Activated B cell treated with CpG ODN at 0.5 μM for 24 hours (primary cell): ENCODE measurements at places on chromosomes 13 and 19.
A peak's percentile ranks its signal among the peaks of the same experiment; 100 is the strongest.

- H3K36me3 ChIP-seq: no peaks in the 10 kb centered on the region
- DNase-seq: no peak
- H3K27ac ChIP-seq: no peak overlapping the region
- H3K27me3 ChIP-seq: peaks cover 9% of the 10 kb centered on the region
- no peak overlapping the region for H3K4me3 ChIP-seq
These were observed 10.6 kb upstream of the TLE2 start for GRCh38 chr19:3039641-3040077.

GRCh38 chr13:48536621-48537250 lies 3.9 kb upstream of the RCBTB2 start:
- DNase-seq: no peak
- no peak overlapping the region for H3K27ac ChIP-seq
- peaks cover 33% of the 10 kb centered on the region for H3K27me3 ChIP-seq

- no peaks in the 10 kb centered on the region for H3K27me3 ChIP-seq
- no peak overlapping the region for H3K27ac ChIP-seq
- H3K4me1 ChIP-seq: peaks cover 3% of the 10 kb centered on the region
- no peak for DNase-seq
These were observed 45.3 kb downstream of the CERS4 start for GRCh38 chr19:8254286-8255001.

- H3K4me1 ChIP-seq: peaks cover 23% of the 10 kb centered on the region
- H3K36me3 ChIP-seq: peaks cover 21% of the 10 kb centered on the region
- no peak overlapping the region for H3K4me3 ChIP-seq
- H3K27me3 ChIP-seq: no peaks in the 10 kb centered on the region
These were observed 138.0 kb downstream of the MIPEP start for GRCh38 chr13:23751195-23751594.

- no peak for DNase-seq
- no peak overlapping the region for H3K27ac ChIP-seq
- H3K36me3 ChIP-seq: no peaks in the 10 kb centered on the region
- peaks cover 60% of the 10 kb centered on the region for H3K27me3 ChIP-seq
These were observed 2.6 kb upstream of the GSX1 start for GRCh38 chr13:27789495-27790303.

DNA sequence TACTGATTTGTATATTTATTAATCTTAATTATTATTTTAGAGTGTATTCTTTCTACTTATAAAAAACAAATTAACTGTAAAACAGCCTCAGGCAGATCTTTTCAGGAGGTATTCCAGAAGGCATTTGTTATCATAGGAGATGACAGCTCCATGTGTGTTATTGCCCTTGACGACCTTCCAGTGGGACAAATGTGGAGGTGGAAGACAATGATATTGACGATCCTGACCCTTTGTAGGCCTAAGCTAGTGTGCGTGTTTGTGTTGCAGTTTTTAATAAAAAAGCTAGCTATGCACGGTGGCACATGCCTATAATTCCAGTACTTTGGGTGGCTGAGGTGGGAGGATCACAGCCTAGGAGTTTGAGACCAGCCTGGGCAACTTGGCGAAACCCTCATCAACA lies 46.7 kb downstream of the NDFIP2 start:
- no peak for DNase-seq
- H3K4me1 ChIP-seq: no peaks in the 10 kb centered on the region
- no peak overlapping the region for H3K4me3 ChIP-seq
- H3K36me3 ChIP-seq: no peaks in the 10 kb centered on the region

- H3K27me3 ChIP-seq: no peaks in the 10 kb centered on the region
- no peak within 1 kb of the TSS for H3K27ac ChIP-seq
- peaks cover 27% of the 10 kb centered on the region for H3K36me3 ChIP-seq
- H3K4me1 ChIP-seq: peaks cover 20% of the 10 kb centered on the region
- no peak within 1 kb of the TSS for H3K4me3 ChIP-seq
- no peak for DNase-seq
These were observed at the start of gene KCTD4 for GRCh38 chr13:45200701-45201232. TSS of gene KCTD4 (minus strand) at chr13:45201045. CDS start at chr13:45194567, 6,478 bp downstream.

DNA sequence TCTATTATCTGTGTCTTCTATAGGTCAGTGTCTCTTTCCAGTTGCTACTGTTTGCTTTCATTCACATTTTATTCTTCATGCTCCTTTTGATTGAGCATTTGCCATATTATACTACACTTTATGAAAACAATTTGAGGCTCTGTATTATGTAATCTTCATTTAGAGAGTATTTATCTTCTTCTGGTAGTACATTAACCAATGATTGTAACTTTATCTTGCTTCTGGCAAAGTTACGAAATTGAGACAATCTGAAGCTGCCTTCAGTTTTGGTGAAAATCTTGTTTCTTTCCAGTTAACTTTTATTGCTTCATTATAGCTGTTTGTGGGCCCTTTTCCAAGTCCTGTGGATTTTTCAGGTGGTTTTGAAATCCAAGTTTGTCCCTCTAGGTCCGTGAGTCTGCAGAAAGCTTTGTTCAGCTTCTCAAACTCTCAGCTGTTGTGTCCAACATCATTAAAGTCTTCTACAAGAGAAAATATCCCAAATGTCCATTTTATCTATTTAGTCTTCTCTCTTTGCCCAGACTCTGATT lies 1255.4 kb upstream of the SPRY2 start:
- DNase-seq: no peak
- no peak overlapping the region for H3K4me3 ChIP-seq
- no peaks in the 10 kb centered on the region for H3K4me1 ChIP-seq
- no peak overlapping the region for H3K27ac ChIP-seq

DNA sequence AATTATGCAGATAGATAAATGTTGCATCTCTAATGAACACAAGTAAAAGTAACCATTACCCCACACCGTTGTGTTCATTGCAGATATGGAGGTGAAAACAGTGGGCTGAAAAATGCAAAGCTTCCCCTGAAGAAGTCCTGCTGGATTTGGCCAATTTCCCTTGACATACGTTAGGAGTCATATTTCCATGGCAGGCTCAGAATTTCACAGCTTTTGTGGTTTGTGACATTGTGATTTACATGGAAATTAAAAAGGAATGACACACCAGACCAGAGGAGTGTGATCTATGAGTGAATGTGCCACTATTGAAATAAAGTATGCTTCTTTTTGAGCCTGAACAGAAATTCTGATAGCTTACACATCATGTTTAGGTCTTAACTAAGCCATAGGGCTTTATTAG lies 221.1 kb upstream of the TMTC4 start:
- H3K36me3 ChIP-seq: no peaks in the 10 kb centered on the region
- no peak overlapping the region for H3K27ac ChIP-seq
- H3K4me3 ChIP-seq: no peak overlapping the region
- no peaks in the 10 kb centered on the region for H3K4me1 ChIP-seq
- no peak for DNase-seq

- H3K4me3 ChIP-seq: peak overlapping the region; percentile 59
- no peaks in the 10 kb centered on the region for H3K36me3 ChIP-seq
- H3K27ac ChIP-seq: no peak overlapping the region
- H3K27me3 ChIP-seq: peaks cover 40% of the 10 kb centered on the region
- peaks cover 13% of the 10 kb centered on the region for H3K4me1 ChIP-seq
These were observed 953 bp downstream of the DZIP1 start for GRCh38 chr13:95643571-95643935.

DNA sequence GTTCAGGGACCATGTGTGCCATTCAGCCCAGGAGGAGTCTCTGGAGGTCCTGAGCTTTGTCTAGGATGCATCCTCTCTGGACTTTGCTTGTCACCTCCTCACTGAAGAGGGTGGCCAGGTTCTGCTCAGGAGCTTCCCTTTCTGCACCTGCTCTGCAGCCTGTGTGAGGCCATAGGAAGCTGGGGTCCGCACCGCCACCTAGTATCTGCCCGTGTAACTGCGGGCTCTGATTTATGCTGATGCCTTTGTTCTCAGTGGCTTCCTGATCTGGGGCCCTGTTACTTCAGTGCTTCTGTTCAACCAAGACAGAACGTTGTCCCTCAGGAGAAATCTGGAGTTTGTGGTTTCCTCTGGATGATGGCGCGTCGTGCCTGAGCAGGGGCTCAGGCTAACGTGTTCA lies 15.5 kb downstream of the ZNF610 start:
- H3K4me3 ChIP-seq: no peak overlapping the region
- no peaks in the 10 kb centered on the region for H3K4me1 ChIP-seq
- DNase-seq: no peak
- no peak overlapping the region for H3K27ac ChIP-seq
- H3K36me3 ChIP-seq: peaks cover 71% of the 10 kb centered on the region

DNA sequence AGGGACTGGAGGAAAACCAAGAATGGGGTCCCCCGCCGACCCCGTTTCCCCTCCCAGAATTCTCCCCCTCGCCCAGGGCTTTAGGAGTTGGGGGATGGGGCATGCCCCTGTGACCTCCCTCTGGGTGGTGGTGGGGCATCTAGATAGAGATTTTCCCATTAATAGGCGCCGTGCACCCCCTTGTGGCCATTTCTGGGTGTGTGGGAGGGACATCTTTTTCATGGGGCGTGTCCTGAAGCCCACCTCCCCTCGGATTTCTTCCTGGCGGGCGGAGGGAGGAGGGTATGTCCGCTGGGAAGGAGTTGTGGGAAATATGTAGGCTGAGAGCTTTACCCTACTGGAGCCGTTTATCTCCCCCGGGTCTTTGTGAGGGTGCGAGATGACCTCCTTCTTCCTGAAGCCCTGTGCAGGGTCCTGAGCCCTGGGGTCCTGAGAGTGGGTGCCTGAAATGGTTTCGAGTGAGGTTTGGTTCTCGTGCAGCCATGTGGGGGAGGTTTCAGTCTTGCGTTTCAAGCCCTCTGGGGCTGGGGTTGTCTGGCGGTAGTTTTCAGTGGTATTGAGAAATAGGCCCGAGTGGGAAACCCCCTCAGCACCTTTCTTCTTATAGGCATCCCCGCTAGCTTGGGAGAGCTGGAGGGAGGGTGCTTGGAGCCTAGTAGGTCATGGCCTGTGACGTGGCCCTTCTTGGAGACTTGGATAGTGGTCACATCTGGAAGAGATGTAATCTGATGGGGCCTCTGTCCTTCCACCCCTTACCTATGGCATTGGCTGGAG lies 1.0 kb downstream of the PRMT1 start:
- H3K27me3 ChIP-seq: no peaks in the 10 kb centered on the region
- peak overlapping the region; percentile 96 for H3K27ac ChIP-seq
- peaks cover 60% of the 10 kb centered on the region for H3K4me1 ChIP-seq

DNA sequence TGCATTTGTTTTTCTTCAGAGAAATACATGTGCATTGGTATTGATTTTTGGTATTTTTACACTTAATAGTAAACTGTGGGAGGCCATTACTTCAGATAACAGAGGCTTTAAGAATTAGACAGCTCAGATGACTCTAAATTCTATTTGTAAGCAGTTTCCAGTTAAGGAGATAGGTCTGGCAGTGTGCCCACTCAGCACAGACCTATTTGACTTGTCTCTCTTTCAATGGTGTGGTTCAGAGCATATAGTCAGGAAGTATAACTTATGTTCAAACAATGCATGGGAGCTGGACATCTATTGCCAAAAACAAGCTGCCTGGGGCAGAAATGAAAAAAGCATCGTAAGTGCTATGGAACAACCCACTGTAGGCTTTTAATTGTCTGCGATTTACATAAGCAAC lies 370.7 kb downstream of the HS6ST3 start:
- no peak overlapping the region for H3K4me3 ChIP-seq
- no peaks in the 10 kb centered on the region for H3K36me3 ChIP-seq
- no peak for DNase-seq
- no peaks in the 10 kb centered on the region for H3K4me1 ChIP-seq
- no peaks in the 10 kb centered on the region for H3K27me3 ChIP-seq
- H3K27ac ChIP-seq: no peak overlapping the region

DNA sequence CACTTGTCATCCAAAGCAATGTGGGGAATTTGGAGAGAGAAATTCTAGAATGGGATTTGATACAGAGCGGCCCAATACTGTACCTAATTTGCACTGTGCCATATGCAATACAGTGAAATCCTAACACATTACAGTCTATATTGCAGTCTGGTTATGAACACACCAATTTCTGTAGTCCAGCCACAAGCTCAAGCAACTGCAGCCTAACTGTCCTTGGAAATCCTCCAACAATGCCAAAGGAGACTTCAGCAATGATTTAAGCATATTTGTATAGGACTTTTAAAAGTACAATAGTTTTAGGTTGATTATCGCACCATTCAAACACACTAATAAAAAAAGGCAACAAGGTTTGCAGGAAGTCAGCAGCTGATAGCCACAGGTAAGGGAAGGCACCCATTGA lies 17.3 kb downstream of the DIAPH3 start:
- no peak overlapping the region for H3K27ac ChIP-seq
- no peak for DNase-seq
- H3K4me1 ChIP-seq: peaks cover 2% of the 10 kb centered on the region

GRCh38 chr19:35539850-35540249 lies 5.6 kb upstream of the TMEM147 start:
- H3K4me1 ChIP-seq: peaks cover 18% of the 10 kb centered on the region
- H3K27ac ChIP-seq: no peak overlapping the region
- H3K27me3 ChIP-seq: no peaks in the 10 kb centered on the region
- H3K36me3 ChIP-seq: peaks cover under 1% of the 10 kb centered on the region
- H3K4me3 ChIP-seq: no peak overlapping the region
- no peak for DNase-seq

GRCh38 chr19:2113439-2114211 lies 16.9 kb downstream of the IZUMO4 start:
- no peak for DNase-seq
- H3K36me3 ChIP-seq: peaks cover 71% of the 10 kb centered on the region
- no peak overlapping the region for H3K4me3 ChIP-seq
- H3K27ac ChIP-seq: no peak overlapping the region
- no peaks in the 10 kb centered on the region for H3K27me3 ChIP-seq

DNA sequence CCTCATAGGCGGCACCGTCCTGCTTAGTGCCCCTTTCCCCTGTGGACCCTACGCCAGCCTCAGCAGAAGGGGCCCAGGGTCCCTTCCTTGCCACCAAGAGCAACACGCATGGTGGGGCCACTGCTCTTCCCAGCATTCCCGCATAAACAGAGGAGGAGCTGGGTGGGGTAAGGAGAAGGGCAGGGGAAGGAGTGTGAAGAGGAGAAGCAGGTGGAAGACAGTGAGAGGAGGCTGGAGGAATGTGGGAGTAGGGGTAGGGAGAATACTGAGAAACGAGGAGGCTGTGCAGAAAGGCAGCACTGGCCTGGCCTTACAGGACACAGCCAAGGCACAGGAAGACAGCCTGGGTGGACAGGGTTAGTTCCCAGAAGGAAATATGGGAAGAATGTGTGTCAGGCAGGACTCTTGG lies 43.9 kb downstream of the ZNF331 start:
- no peak for DNase-seq
- no peaks in the 10 kb centered on the region for H3K27me3 ChIP-seq
- peaks cover 31% of the 10 kb centered on the region for H3K36me3 ChIP-seq
- H3K4me1 ChIP-seq: no peaks in the 10 kb centered on the region

DNA sequence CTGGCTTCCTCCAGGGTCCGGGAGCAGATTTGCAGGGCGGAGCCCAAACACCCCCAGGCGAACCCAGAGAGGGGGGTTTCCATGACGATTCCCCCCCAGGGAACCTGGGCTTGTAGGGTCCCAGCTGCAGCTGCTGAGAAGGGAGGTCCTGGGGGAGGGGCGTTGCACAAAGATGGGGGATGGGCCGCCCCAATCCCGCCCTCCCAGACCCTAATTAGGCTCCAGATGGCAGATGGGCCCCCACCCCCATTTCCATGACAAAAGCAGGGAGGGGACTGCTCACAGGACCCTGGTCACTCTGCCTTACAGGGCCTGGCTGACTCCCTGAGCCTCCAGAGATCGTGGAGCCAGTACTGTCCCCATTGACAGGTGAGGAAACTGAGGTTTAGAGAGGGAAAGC lies 15.2 kb downstream of the ELAVL3 start:
- no peak overlapping the region for H3K4me3 ChIP-seq
- no peaks in the 10 kb centered on the region for H3K36me3 ChIP-seq
- no peak overlapping the region for H3K27ac ChIP-seq

GRCh38 chr19:58218899-58219298 lies 9.8 kb upstream of the ZNF544 start:
- H3K4me1 ChIP-seq: no peaks in the 10 kb centered on the region
- DNase-seq: no peak
- no peaks in the 10 kb centered on the region for H3K27me3 ChIP-seq
- peaks cover 8% of the 10 kb centered on the region for H3K36me3 ChIP-seq
